Forelimb muscle (tissue), 1 donor: ENCODE measurements at places on chromosomes 3 and 15. TPM values are rescaled to one million over a fixed set of nuclear protein-coding genes. Genes with fewer than 3 reads are reported as not detected.

DNA sequence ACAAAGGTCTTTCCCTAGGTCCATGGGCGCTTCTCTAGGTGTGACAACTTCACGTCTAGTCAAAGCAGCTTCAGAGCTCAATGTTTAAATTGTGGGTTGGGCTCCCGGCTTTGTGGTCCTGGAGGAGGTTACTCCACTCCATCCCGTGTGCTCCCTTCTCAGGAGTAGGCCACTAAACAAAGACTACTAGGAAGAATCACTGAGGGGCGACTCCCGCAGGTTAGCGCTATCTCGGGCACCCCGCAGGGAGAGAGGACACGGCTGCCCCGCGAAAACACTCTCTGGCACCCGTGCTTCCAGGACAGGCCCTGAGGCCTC is 500 bp downstream of the PARP6 start:
- DNase-seq, result no peak

Gene CCRL2
- polyA plus RNA-seq, result 0.38 TPM

GRCh38 chr3:176514297-176514696 is 683.0 kb downstream of the TBL1XR1 start:
- DNase-seq, result no peak

GRCh38 chr3:13690636-13691035 is 141.7 kb downstream of the FBLN2 start:
- no peak for DNase-seq

Gene GHSR
- polyA plus RNA-seq, result not detected

- no peak for DNase-seq
These were observed 54.1 kb downstream of the TMEM44 start for GRCh38 chr3:194579091-194579606.

DNA sequence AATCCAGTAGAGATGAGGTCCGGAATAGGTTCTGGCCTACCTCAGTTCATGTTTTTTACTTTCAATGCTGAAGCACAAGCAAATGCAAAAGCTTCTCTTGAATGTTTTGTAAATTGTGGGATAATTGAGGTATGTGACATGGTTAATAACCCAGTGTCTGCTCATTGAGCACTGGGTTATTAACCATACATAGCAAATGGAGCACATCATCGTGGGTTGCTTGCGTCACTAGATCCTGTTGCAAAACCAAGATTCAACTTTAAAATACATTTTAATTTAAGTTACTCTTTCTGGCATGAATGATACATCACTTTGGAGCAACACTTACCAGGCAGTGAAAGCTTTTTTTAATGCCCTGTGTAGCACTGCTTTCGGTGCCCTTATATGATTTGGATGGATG is 165.6 kb downstream of the IGF1R start:
- no peak for DNase-seq

Gene IQCF6
- not detected for polyA plus RNA-seq

DNA sequence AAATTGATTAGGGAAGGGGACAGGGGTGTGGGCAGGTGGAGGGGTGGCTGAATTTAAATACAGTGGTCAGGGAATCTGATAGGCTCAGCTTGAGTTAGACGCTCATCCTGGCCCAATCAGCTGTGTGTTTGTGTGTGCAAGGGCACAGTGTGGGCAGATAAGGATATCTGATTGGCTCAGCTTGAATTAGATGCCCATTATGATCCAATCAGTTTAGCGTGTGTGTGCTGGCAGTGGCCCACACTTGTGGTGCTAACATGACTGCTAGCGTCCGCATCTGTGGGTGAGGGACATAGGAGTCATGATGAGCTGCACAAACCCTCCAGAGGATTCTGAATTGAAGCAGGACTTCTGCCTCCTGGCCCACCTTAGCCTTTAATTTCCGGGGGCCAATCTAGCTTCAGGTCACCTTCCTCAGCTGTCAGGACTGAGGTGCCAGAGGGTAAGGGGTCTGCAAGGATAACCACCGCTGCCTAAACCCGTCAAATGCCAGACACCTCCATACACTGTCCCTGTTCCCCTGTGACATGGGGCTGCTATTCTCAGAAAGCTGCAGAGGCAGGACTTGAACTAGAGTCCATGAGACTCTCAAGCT is 97.3 kb downstream of the CORO2B start:
- DNase-seq, result no peak

- no peak for DNase-seq
These were observed 4.2 kb upstream of the DAPK2 start for GRCh38 chr15:64050281-64051092.

GRCh38 chr3:123712077-123712860 is 127.4 kb upstream of the HACD2 start:
- no peak for DNase-seq

DNA sequence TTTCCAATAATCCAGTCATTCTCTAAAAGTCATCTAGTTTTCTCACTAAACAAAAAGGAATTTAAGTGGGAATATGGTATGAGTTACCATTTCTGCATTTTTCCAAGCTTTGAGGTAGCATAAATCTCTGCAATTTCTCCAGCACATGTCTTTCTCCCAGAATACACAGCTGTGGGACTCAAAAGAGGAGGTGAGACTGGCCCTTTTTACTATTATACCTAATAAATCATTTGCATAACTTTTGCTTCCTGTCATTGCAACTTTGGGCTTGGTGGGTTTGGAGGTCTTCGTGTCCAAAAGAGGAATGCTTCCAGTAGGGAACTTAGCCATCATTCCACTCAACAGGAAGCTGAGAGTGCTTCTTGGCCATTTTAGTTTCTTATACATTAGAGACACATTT is 94.8 kb downstream of the FMN1 start:
- no peak for DNase-seq
